A673 (cell line): ENCODE measurements at places on chromosomes 2 and 18. TPM values are rescaled to one million over a fixed set of nuclear protein-coding genes. Genes with fewer than 3 reads are reported as not detected.

CD302 gene
- 0.24 and 0.31 TPM in 2 replicates for total RNA-seq

DNA sequence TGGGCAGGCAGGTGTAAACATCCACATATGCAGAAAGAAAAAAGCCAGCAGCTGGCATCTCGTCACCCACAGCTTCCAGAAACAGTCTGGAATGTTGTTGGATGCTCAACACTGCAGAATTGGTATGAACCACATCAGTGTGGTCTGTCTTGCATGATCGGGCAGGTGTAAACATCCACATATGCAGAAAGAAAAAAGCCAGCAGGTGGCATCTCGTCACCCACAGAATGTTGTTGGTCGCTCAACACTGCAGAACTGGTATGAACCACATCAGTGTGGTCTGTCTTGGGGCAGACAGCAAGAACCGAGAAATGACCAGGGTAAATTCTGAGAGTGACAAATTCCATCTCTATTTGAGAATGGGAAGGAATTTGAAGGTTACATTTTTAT, 39.6 kb downstream of the DOCK10 start:
- no peak for DNase-seq

DNA sequence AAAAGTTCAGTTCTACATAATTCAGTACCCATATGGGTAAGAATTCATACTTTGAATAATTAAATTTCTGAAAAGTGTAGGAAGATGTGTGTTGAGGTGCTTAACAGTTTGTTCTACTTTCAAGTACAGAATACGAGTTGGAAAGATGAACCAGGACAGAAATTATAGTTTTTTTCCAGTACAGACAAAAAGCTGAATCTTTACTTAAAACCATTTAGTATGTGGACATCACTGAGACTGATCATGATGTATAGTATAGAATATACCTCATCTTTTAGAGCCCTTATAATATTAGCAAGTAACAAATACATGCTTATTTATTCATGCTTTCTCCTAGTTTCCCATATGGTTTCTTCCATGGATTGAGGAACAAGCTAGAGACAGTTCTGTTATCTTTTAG, 10.0 kb downstream of the DDX1 start:
- no peak for DNase-seq

DNA sequence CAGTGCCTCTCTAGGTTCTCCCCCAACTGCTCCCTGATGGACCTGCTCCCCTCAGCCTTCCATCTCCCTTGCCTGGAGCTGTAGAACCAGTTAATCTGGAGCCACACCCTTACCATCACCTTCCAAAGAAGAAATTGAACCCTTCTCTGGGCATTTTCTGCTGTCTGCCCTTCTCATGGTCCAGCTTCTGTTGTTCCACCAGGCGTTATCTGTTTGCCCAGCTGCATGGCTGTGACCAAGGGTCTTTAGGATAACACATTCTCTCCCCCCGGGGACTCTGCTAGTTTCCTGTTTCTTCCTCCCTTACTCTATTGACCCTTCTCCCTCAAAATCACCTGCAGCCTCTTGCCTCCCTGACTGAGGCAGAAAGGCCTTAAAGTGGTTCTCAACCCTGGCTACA, 3.2 kb upstream of the ANKRD53 start:
- DNase-seq = no peak

DNA sequence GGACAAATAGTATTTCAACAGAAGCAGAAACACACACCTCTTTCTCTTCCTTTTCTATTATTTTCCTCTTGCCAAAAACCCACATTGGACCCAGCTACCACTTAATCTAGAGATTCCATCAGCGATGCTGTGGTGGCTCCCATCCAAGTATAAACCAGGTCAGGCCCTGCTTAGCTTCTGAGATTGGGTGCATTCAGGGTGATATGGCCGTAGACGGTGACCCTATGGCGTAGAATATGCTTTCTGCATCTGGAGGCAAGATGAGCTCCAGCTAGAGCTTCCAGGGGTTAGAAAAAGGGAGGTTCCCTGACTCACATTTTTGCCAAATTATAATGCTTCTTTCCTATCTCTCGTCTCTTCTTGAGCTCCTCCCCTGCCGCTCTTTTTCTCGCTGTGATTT, 66.5 kb downstream of the TNP1 start:
- no peak for DNase-seq

DNA sequence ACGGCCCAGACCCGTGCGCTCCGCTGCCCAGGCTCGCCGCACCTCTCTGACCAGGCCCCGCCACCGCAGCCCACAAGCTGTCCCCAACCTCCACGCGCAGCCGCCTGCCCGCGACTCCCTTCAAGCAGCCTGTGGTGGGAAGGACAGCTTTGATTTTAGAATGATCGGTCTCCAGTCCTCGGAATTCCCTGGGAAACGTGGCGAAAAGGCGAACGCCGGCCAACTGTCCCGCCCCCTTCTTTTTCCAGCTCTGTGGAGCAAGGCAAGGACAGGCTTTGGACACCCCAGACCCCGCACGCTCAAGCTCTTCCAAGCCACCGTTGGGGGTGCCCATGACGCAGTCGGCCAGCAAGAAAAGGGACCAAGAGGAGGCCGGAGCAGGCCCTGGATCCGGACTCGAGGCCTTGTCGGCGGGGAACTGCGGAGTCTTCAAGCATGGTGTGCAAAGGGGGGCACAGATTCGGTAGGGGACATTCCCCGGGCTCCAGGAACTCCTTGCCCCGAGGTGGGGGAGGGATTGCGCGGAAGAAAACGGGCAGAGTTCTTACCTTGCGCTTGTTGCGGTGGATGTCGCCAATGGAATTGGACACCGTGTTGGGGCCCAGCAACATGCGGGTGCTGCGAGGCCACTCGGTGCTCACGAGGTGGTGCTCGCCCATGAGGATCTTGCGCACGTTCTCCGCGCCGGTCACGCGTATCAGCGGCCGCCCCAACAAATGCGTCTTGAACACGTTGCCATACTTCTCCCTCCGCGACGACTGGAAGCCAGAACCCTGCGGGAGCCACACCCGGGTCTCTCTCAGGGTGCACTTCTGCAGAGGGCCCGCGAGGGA, 4.0 kb downstream of the CYP26B1 start:
- DNase-seq = no peak

DNA sequence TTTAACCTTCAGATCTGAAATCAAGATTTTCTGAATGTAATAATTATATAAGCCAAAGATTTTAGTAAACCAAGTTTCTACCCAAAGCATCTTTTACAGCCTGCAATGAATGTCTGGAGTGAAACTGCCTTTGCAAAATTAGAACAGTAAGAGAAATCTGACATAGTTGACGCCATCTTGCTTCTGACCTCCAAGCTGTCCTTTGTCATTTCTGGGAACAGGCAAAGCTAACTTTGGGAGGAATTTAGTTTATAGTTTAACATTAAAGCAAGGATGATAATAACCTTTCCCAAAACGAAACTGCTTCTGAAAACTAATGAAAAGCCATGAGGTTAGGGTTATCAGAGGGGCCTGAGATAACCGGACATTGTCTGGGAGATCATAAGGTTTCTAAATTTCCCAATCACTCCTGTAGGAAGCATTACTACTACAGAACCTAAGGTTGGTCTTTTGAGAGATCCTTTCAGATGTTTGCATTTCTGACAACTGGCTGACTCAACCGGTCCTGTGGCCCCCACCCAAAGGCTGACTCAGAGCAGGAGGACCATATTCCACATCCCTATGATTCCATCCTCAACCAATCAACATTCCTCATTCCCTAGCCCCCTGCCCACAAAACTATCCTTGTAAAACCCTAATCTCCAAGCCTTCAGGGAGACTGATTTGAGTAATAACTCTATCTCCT, 124.5 kb downstream of the TMEM131 start:
- no peak for DNase-seq

- DNase-seq = no peak
Observed at GRCh38 chr2:236980961-236981360, 104.7 kb upstream of the COPS8 start.
